ENCODE measurements at places on chromosomes 6 and 20.

- no peak for DNase-seq
Observed at GRCh38 chr20:10604865-10605440, 68.8 kb downstream of the JAG1 start.

- DNase-seq, result no peak
Observed at GRCh38 chr6:25489399-25489798, 162.6 kb upstream of the SCGN start.

- peak; percentile 18 for DNase-seq
Observed at GRCh38 chr6:140711019-140711613, 1336.7 kb upstream of the CITED2 start.

GRCh38 chr20:34627458-34627857, 49.4 kb downstream of the PIGU start:
- DNase-seq, result no peak

DNA sequence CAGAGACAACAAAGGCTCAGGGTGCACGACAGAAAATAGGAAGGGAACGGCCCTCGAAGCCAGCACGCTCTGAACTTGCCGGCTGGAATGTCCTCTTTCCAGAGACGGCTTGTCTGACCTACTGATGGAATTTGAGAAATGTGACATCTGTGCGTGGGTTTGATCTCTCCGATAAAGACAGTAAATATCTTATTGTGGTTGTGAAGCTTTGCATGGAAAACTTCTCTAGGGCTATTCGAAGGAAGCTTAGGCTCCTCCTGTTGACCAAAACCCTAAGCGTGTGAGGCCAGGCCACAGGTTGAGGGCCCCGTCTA, 247.3 kb downstream of the ZNF217 start:
- DNase-seq, result no peak

DNA sequence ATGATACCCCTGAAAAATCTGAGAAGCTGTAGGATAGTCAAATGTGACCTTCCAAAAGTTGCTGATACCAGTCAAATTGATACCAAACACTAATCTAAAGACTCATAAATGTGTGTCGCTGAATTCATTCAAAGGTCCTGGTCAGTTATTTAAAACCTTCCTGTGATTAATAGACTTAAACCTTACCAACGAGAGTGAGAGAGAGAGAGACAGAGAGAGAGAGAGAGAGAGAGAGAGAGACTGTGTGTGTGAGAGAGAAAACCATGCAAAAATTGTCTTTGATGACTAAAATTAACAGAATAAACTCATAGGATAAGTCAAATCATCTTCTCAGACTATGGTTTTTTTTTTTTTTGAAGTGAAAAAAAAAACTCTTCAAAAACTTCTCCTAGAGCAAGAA, 370.9 kb upstream of the HS3ST5 start:
- DNase-seq, result no peak

GRCh38 chr20:17500826-17501225, 30.4 kb downstream of the BFSP1 start:
- DNase-seq, result no peak

DNA sequence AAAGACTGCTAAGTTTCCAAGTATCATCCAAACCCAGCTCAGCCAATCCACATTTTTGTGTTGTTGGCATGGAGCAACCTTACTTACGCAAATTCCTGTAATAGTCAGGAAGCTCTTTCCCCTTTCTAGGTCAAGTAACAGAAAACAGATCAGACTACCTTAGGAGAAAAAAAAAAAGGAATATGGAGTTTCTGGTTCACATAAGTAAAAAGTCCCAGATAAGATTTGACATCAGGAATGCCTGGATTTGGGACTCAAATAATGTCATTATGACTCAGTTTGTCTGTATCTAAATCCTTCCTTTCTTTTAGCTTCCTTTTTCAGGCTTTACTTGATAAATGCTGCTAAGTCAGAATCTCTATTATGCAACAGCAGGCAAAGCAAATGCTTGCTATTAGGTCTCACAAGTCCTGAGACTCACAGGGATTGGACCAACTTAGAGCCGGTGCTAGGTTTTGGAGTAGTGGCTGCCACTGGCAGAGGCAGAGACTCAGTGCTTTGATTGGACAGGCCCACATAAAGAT, 44.5 kb downstream of the NCOA7 start:
- no peak for DNase-seq

DNA sequence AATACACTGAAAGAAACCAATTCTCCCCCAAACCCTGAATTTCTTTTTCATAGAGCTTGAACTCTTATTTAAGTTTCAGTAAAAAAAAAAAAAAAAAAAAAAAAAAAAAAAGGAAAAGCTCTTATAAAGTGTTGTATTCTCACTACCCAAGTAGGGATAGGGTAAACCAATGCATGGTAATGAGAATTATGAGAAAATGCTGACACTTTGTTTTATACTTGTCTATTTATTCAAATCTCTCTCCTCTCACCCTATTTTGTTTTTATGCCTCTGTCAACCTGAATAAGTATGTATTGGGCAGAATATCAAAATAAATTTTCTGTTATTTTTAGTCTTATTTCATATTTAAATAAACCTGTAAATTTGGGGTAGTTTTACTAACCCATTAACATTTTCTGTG, 181.9 kb downstream of the GJA1 start:
- DNase-seq, result no peak

- DNase-seq, result no peak
Observed at GRCh38 chr20:63150391-63150898, 65.5 kb downstream of the YTHDF1 start.

DNA sequence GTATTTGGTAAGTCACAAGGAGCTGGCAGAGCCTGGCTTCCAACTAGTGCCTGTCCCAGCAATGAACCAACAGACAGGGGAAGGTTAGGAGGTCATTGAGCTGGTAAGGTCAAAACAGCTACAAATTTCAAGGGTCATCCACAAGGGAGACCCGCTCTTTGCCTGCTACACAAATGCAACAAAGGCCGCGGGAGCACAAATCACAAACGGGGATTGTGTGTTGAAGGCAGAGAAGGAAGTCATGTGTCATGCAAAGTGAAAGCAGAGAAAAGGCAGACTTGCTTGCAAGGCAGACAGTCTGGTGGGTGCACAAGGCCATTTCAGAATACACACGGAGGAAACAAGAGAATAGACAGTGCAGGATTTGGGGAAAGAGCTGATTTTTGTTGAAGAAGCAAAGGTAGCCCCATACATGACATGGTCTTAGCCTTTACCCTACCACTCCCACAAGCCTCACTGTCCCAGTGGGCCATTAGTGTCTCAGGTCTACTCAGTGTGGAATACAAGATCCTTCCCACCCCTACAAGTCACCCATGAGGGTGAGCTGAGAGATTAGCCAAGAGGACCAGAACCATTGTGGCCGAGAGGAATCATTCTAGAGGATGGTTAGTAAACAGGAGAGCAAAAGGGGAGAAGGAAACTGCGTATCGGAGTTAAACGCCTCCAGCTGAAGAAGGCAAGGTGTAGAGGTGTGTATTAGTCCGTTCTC, 18.1 kb upstream of the SAMHD1 start:
- no peak for DNase-seq

GRCh38 chr20:47610247-47610944, 108.7 kb downstream of the NCOA3 start:
- peak; percentile 66 for DNase-seq

GRCh38 chr6:36349240-36349639, 12.6 kb upstream of the BNIP5 start:
- DNase-seq, result peak; percentile 64

- peak; percentile 30 for DNase-seq
Observed at GRCh38 chr20:4195499-4195898, 180.1 kb upstream of the RNF24 start.

- no peak for DNase-seq
Observed at GRCh38 chr20:37421060-37421905, 75.3 kb downstream of the SRC start.

GRCh38 chr6:132131758-132132157, 180.6 kb upstream of the CCN2 start:
- DNase-seq, result peak; percentile 63

- no peak for DNase-seq
Observed at GRCh38 chr6:39378175-39378959, 55.9 kb upstream of the KCNK16 start.

DNA sequence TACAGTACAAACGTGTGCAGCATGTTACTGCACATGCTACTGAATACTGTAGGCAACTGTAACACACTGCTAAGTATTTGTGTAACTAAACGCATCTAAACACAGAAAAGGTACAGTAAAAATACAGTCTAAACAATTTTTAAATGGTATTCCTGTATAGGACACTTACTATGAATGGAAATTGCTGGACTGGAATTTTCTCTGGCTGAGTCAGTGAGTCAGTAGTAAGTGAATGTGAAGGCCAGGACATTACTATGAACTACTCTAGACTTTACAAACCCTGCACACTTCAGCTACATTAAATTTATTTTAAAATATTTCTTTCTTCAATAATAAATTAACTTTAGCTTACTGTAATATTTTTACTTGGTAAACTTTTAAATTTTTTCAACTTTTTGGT, 225.0 kb upstream of the TENT5A start:
- no peak for DNase-seq

GRCh38 chr6:163825033-163825432, 410.5 kb downstream of the QKI start:
- peak; percentile 99 for DNase-seq

GRCh38 chr20:24604966-24605665, 135.7 kb downstream of the SYNDIG1 start:
- no peak for DNase-seq

DNA sequence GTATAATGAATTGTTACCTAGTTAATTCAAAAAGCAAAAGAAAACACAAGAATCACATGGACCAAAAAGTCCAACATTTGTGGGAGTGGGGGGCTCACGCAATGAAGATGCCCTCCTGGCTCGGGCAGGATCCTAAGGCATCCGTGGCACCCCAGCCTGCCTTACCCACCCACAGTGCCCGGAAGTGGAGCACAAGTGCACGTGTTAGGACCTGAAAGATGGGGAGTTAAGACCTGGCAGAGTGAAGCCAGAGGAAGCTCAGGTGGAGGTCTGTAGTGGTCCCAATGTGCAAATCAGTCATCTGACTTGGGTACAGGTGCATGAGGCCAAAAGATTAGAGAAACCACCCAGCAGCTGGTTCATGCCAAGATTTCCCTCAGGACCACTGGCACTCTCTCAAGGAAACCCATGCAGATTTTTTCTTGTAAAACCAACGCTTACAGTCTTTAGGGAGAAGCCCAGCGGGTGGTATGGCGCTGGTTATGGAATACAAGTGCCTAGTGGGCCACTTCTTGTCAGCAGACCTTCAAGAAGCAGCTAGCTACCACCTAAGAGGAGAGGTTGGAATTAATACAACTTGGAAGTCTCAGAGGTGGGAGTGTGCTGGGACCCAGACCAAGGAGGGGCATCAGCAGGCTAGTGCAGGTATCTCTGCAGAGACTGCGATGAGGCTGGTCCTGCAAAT, 42.1 kb downstream of the BFSP1 start:
- no peak for DNase-seq

DNA sequence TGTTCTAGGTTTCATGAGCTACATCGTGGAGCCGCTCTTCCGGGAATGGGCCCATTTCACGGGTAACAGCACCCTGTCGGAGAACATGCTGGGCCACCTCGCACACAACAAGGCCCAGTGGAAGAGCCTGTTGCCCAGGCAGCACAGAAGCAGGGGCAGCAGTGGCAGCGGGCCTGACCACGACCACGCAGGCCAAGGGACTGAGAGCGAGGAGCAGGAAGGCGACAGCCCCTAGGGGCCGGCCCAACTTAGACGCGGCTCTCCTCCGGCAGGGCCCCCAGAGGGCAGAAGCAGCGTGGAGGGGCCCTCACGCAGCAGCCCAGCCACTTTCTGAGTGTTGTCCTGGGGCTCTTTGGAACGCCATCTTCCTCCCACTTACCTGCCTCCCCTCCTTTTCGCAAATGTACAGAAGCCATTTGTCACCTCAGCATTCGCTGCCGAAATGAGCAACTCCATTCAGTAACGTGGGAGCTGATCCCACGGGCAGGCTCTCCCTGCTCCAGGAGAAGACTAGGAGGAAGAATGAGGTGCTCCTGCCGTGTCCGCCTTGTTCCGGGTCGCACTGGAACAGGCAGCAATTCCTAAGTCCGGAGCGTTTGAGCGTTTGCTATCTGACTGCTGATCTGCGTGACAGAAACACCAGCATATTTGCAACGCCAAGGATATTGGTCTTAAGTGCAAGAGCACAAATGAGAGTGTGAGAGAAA, 58.4 kb downstream of the MTFR2 start:
- no peak for DNase-seq

DNA sequence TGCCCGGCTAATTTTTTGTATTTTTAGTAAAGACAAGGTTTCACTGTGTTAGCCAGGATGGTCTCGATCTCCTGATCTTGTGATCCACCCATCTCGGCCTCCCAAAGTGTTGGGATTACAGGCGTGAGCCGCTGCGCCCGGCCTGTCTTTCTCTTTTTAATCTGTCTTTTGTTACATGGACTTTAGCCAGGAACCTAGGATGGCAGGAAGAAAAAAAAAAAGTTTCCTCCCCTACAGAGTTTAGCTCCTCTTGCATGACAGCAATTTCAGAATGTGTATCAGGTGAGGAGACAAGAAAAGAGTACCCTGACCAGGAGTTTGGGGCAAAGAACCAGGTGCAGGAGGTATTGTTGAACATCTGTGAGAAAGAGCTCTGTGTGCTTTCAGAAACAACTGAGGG, 21.4 kb upstream of the TXLNB start:
- no peak for DNase-seq

DNA sequence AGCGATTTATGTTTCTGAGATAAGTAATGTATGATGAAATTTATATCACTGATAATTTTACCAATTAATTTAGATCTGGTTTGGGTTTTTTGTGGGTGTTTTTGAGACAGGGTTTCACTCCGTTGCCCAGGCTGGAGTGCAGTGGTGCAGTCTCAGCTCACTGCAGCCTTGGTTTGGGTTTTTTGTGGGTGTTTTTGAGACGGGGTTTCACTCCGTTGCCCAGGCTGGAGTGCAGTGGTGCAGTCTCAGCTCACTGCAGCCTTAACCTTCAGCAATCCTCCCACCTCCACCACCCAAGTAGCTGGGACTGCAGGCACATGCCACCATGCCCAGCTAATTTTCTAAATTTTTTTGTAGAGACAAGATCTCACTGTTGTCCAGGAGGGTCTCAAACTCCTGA, 13.0 kb downstream of the MRS2 start:
- DNase-seq, result no peak

DNA sequence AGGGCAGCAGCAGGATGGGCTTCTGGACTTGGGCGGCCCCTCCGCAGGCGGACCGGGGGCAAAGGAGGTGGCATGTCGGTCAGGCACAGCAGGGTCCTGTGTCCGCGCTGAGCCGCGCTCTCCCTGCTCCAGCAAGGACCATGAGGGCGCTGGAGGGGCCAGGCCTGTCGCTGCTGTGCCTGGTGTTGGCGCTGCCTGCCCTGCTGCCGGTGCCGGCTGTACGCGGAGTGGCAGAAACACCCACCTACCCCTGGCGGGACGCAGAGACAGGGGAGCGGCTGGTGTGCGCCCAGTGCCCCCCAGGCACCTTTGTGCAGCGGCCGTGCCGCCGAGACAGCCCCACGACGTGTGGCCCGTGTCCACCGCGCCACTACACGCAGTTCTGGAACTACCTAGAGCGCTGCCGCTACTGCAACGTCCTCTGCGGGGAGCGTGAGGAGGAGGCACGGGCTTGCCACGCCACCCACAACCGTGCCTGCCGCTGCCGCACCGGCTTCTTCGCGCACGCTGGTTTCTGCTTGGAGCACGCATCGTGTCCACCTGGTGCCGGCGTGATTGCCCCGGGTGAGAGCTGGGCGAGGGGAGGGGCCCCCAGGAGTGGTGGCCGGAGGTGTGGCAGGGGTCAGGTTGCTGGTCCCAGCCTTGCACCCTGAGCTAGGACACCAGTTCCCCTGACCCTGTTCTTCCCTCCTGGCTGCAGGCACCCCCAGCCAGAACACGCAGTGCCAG, at the start of gene TNFRSF6B:
Gene TNFRSF6B (plus strand): TSS at position 25 of the 729 bp plus-strand sequence. CDS start 116 bp downstream, at position 141.
- peak; percentile 43 for DNase-seq

All from MCF 10A (cell line).